ENCODE measurements at places on chromosomes 4 and X.
A peak's percentile ranks its signal among the peaks of the same experiment; 100 is the strongest.

- peak; percentile 32 for DNase-seq
These were observed 87.2 kb downstream of the AREG start for GRCh38 chr4:74531963-74532794.

DNA sequence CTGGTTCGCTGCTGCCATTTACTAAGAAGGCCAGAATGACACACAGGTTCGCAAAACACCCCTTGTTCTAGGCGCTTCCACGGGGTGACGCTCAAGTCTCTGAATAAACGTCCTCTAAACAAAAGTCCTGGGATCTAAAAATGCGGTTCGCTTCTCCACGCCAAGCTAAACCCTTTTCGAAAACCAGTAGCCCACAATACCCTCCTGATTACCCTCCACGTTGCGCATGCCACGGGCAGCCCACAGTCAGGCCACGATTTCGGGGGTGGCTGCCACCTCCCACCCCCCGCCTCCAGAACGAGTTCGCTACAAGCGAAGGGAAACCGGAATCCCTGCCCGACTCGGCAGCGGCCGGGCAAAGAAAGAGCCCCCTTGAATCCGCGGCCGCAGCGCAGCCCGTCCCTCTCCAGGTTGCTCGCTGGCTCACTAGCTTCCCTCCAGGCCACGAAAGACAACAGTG, 423 bp downstream of the RPL39 start:
- peak; percentile 33 for DNase-seq

GRCh38 chr4:184817494-184818215, 8.1 kb downstream of the ACSL1 start:
- DNase-seq, result no peak

- no peak for DNase-seq
These were observed 179.6 kb downstream of the SHOX start for GRCh38 chrX:810186-810585.

DNA sequence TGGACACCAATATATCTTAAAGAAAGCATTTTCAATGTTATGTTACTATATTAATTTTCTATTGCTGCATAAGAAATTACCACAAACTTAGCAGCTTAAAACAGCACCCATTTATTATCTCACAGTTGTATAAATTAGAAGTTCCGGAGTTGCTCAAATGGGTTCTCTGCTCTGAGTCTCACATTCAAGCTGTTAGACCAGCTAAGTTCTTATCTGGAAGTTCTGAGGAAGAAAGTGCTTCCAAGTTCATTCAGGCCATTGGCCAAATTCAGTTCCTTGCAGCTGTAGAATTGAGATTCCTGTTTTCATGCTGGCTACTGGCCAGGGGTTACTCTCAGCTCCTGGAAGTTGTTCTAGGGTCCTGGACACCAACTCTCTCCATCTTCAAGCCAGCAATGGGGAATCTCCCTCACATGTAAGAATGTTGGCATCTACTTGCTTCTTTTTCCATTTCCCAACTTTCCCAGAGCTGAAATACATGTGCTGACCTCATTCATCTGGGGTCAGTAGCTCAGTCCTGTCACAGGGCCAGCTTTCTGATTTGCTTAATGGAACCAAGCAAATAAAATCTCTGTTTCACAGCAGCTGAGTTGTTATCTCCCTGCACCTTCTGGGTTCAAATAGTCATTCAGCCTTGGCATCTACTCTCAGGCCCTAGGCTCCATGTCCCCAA, 99.6 kb upstream of the INTU start:
- DNase-seq, result no peak

DNA sequence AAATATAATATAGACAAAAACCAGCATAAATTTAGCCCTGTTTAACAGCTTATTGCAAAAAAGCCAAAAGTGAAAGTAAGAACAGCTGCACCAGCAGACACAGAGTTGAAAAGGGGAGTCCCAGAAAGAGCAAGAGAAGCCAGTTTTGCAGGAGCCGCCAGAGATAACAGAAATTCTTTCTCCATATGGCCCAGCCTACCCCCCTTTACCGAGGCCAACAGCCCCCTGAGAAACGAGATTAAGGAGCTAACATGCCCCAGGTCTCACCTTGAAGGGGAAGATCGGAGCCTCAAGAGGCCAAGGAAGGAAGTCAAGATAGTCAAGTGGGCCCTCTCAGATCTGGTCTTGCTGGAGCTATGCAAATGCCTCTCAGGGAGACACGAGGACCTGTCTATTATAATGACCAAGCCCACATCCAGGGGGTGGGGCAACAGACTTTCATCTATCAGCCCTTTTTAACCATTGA, 4.8 kb downstream of the ACOX3 start:
- no peak for DNase-seq

DNA sequence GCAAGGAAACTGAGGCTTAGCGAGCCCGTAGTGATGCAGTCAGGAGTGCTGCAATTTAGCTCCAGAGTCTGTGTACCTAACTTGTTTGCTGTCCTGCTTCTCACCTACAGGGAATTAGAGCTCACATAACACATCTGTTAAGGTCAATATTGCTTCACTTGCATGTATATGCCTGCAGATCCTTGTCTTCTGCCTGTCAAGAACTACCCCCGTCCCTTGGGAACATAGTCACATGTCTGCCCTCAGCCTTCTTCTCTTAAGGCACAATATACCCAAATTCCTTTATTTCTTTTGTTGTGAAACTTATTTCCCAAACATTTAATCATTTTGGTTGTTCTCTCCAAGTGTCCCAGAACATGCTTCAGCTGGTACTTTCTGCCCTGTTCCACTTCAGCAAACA, 103.3 kb upstream of the LEF1 start:
- no peak for DNase-seq

GRCh38 chr4:23932186-23932585, 42.3 kb upstream of the PPARGC1A start:
- no peak for DNase-seq

DNA sequence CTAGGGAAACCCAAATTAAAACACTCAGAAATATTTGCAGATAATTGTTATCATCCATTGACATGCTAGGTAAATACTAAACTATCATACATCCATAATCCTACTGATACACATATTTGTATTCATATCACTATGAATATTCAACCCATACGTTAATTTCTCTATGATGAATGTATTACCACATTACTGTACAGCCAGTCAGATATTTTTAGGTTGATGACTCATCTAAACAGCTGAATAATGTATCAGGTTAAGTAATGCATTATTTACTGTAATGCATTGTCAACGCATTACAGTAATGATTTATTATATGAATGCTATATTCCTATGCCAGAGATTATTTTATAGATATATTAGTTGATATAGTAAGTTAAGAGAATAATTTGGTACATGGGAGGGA, 37.1 kb downstream of the VEGFC start:
- DNase-seq, result no peak

GRCh38 chrX:39244147-39244546, 442.9 kb downstream of the MID1IP1 start:
- no peak for DNase-seq

- no peak for DNase-seq
These were observed 40.0 kb downstream of the TMEM144 start for GRCh38 chr4:158250321-158250720.
